Naive thymus-derived CD8-positive, alpha-beta T cell (primary cell): ENCODE measurements at places on chromosomes 12 and 14.

GRCh38 chr12:51924551-51925319 lies 17.4 kb downstream of the ACVRL1 start:
- DNase-seq = no peak

DNA sequence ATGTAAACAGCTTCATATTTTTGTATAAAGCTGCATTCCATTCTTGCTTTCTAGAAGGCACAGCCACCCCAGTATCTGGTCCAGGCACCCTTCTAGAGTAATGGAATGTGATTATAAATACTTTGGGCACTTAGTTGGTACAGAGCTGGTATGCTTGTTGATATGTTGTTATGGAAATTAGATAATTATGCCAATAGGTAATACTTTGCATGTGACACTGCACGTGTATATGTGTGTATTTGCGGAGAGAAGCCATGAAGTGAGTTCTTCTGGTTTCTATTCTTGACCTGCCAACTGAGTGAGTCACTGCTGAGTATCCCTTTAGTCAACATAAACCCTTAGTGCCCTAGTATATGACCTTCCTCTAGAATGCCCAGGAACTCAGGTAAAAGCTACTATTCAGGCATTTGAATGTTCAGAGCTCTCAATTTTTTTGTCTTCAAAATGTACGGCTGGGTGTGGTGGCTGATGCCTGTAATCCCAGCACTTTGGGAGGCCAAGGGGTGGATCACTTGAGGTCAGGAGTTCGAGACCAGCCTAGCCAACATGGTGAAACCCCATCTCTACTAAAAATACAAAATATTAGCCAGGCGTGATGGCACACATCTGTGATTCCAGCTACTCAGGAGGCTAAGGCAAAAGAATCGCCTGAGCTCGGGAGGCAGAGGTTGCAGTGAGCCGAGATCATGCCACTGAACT lies 6.2 kb upstream of the TCP11L2 start:
- no peak for DNase-seq

DNA sequence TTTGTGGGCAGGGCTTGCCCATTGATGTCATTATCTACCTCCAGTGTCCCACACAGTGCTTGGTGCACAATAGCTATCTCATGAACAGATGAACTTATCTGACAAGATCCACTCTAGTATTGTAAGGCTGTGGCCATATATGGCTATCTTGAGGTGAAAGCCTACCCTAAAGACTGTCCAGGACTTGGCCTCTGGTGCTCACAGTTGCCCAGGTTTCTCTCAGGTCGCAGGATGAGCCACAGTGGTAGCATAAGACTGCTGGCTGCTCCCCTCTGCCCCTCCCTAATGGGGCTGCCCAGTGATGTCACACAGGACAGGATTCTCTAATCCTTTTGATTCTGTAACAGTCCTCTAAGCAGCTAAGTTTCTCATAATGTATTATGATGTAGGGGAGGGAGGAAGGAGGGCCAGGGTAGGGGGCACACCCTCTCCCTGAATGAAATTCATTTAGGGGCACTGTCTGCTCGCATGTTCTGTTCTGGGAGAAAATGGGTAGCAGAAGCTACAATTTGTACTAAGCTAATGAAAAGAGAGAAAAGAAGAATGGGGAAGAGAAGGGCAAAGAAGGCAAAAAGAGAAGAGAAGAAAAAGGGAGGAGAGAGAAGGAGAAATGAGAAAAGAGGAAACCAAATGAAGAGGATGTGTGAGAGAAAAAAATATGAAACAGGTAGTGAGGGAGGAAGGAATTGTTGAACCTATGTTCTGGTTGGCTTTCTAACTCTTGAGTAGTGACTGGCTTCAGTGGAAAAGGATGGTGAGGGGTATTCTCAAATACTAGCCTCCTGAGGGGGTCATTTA lies 3.4 kb upstream of the PPM1A start:
- no peak for DNase-seq

- no peak for DNase-seq
Measured at GRCh38 chr14:104464907-104465306, 114.7 kb upstream of the C14orf180 start.

- no peak for DNase-seq
Measured at GRCh38 chr14:77212943-77213678, 31.5 kb downstream of the TMEM63C start.

- no peak for DNase-seq
Measured at GRCh38 chr14:88818018-88818417, 6.4 kb upstream of the TTC8 start.

- DNase-seq = no peak
Measured at GRCh38 chr12:72197790-72198189, 74.4 kb upstream of the TRHDE start.

GRCh38 chr12:103965255-103965589 lies 450 bp upstream of the TDG start:
- no peak for DNase-seq

DNA sequence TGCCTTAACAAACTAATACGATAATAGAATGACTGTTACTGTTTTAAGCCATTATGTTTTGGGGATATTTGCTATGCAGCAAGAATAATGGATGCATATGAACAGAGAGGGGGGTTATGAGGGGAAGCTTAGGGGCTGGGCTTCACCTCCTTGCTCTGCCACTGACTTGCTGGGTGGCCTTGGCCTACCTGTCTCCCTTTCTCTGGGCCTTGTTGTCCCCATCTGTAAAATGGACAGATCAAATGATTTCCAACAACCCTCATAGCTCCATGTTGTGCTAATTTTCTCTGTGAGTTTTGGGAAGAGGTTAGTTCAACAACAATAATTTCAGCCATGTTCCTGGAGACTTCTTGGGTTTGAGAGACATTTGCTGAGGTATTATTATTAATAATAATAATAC lies 119.6 kb downstream of the VRK1 start:
- no peak for DNase-seq

DNA sequence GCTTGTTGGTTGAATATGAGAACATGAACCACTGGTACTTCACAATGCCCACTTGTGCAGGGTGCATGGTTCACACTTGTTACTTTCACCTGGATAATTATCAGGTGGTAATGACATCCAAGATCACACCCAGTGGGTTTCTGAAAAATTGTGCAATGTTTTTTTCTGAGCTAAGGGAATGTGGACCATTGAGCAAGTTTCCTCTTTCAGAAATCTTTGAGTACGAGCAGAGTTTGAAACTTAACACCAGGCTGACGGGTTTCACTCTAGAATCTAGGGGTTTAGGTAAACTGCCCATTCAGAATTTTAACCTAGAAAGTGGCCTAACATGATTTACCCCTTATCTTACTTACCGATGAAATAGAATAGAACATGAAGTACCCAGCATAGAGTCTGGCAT lies 389.6 kb downstream of the PAWR start:
- no peak for DNase-seq

- no peak for DNase-seq
Measured at GRCh38 chr12:116922194-116922897, 11.6 kb downstream of the FBXW8 start.

- no peak for DNase-seq
Measured at GRCh38 chr12:23169696-23170013, 544.7 kb downstream of the ETNK1 start.
